Activated T-helper 1 cell treated with anti-CD3 and anti-CD28 coated beads, Interleukin-12 subunit alpha, Interleukin-12 subunit beta, Interleukin-2, Interleukin-4 antibody, amounts not matched to agents 30 ng/mL and 10 ng/mL and 1 ng/mL, durations not matched to agents 14 hours and 24 hours and 36 hours (primary cell): ENCODE measurements at places on chromosomes 6 and 20.

- DNase-seq: no peak
These were observed 40.0 kb upstream of the MRPS18A start for GRCh38 chr6:43727634-43728033.

DNA sequence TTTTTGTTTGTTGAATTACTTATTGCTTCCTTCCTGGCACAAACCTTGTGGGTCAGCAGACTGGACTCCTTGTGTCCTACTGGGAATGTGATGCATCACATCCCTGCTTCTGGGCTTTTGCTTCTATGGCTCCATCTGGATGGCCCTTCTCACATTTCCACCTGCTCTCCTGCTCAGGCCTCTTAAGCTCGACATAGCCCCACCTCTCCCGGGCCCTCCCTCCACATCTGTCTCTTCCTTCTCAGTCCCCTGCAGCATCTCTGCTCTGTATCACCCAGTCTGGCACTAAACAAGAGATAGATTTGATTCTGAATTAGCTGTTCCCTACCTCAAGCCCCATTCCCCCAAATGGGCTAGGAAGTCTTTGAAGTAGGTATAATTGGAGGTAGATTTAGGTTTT lies 356.8 kb downstream of the DHX35 start:
- no peak for DNase-seq

DNA sequence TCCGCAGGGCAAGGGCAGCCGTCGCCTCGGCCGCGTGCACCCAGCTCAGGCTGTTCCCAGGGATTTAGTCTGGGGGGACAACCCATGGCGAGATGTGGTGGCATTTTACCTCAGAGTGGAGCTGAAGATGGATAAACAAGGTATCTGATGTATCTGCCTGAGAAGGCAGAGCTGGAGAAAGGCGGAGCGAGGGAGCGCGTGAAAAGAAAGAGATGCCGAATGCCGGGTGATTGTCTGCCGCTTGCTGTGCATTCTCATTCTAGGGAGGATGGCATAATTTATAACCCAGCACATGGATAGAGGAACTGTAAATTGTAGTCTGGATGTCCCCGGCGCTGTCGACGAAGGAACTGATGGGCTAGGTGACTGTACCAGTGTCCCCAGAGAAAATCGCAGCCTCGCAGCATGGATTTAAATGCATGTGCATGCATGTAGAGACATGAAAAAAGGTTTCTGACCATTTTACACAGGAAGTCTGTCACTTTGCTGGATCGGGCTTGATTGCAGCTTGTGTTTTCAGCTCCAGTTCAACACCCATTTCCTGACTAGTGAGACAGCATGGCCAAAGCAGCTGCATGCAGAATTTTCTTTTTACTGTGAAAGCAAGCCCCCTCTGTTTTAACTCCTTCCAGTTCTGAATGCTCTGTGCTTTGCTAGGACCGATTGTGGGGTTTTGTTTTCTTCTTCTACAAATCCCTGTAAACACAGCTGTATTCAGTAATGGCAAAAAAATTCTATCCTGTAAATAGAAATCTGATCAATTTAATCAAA lies 149.7 kb downstream of the PRL start:
- no peak for DNase-seq

DNA sequence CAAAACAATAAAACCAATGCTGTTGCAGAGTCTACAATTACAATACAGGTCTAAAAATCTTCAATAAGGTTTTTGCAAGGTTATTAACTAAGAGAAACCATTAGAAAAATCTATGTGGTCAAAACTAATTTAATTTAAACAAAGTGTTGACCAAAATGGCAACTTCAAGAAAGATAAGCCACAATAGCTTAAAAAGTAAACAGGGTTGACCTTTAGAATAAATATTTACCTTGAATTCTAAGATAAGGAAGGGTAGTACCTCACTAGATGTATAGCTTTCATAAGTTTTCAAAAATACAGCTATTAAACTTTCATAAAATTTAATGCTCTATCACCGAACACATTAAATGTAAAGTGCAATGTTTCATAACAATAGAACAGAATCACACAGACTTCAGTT lies 11.4 kb downstream of the RTN4IP1 start:
- no peak for DNase-seq

- DNase-seq: no peak
These were observed 507 bp upstream of the RIPPLY2 start for GRCh38 chr6:83852528-83853177.

DNA sequence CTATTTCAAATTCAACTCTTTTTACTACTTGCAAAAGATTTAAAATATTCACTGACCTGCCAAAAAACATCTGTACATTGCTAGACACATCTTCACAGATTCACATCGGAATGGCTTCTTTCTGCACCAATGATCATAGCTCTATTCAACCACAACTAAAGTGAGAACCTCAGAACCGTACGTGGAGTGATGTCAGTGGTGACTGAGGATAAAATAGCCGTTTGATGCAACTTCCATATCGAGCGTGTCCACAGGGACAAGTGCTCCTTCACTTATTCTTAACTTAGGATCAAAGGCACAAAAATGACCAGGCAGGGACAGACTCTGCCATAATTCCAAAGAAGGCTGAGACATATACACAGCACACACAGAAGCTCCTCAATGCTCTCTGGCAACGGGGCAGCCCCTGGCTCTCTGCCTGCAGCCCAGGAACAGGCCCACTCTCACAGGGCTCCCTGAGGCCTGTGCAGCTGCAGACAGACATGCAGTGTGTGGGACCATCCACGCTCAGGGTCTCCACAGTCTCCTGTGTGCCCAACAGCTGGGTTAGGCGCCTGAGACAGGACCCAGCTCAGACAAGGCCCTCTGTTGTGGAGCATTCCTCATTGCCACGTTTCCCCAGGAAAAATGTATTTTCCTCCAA lies 22.8 kb downstream of the FYN start:
- DNase-seq: no peak

DNA sequence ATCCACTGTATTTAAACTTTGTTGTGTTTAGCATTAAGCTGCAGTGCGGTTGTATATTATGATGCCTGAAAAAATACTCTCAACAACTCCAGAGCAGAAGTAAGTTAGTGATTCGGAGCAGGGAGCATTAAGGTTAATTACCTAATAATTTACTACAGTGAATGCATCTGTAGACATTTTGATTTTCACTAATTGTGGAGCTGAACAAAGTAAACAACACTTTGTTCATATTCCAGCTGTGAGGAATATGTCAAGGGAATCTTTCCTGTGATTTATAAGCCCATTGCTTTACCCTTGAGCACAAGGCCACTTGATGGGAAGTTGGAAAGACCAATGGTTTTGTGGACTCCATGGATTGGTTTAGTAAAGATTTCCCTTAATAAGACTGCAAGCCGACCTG lies 77.1 kb downstream of the CBLN4 start:
- DNase-seq: no peak
